ENCODE measurements at places on chromosomes 4 and X. TPM values are rescaled to one million over a fixed set of nuclear protein-coding genes. Genes with fewer than 3 reads are reported as not detected.

ZFX gene
- total RNA-seq, result 43.4 TPM

NDP gene
- total RNA-seq, result 0.48 TPM

CACNA1F gene
- total RNA-seq, result not detected

LNX1 gene
- total RNA-seq, result 0.76 TPM

SSX4 gene
- total RNA-seq, result not detected

TRPC5OS gene
- not detected for total RNA-seq

RNF128 gene
- not detected for total RNA-seq

MAGEB10 gene
- total RNA-seq, result not detected

TCEAL6 gene
- not detected for total RNA-seq

EDNRA gene
- under 0.01 TPM for total RNA-seq

KIAA1210 gene
- not detected for total RNA-seq

Data from vein endothelial cell (primary cell).